CD4-positive, alpha-beta T cell treated with Interleukin-17A for 4 hours (primary cell): ENCODE measurements at places on chromosomes 2 and 18.

GRCh38 chr18:78408623-78409022, 571.0 kb upstream of the SALL3 start:
- DNase-seq, result no peak

GRCh38 chr2:197130318-197130717, 180.3 kb downstream of the ANKRD44 start:
- DNase-seq, result peak; percentile 34

DNA sequence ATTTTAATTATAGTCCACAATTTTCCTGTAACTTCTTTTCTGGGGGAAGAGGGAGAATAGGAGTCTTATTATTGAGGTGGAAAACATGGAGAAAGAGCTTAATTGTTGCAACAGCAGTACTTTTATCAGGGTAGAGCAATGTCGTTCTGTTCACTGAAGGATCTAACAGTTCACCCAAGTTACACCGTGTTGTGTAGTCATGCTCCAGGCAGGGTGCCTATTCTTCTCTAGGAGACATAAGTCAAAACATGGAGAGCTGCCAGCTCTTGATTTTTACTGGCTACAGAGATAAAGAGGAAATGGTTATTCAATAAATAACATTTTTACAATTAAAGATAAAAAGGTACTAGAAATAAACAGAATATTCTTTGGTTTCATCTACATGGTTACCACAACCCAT, 594.3 kb upstream of the NETO1 start:
- no peak for DNase-seq

- no peak for DNase-seq
Measured at GRCh38 chr2:154710685-154711084, 12.2 kb downstream of the KCNJ3 start.

DNA sequence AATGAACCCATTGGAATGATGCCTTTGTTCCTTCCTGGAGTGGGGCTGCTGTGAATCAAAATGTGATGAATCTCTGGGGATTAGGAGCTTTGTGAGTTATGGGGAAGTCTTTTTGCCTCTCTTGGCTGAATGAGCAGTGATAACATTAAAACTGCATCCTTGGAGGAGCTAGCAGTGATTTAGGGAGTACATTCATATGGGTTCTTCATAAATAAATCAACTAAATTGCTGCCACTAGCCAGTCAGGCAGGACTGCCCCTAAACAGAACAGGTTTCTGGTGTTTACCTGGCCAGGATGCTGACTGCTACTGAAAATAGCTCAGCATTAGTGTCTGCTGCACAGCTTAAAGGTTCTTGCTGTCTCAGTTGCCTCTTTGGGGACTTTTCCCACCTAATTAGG, 244.5 kb upstream of the MEX3C start:
- no peak for DNase-seq

- peak; percentile 81 for DNase-seq
Measured at GRCh38 chr2:112181571-112182290, 43.5 kb downstream of the FBLN7 start.

- no peak for DNase-seq
Measured at GRCh38 chr18:45932708-45933107, 34.4 kb downstream of the EPG5 start.

GRCh38 chr2:19725392-19725791, 176.4 kb downstream of the TTC32 start:
- DNase-seq, result no peak

DNA sequence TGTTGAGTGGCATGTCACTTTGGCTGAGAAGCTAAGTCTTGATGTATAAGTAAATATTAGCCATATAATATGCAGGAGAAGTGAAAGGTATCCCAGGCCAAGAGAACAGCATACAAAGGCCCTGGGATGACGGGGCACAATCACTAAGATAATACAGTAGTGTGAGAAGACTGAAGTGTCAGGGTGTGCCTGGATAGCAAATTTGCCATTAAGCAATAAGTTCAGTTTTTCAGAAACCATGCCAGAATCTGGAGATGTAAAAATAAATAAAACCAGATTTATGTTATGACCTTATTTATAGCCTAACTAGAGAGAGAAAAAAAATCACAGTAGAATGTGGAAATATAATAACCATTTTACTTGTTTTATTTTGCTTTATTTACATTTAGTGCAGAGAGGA, 1858.7 kb upstream of the CELF4 start:
- no peak for DNase-seq

DNA sequence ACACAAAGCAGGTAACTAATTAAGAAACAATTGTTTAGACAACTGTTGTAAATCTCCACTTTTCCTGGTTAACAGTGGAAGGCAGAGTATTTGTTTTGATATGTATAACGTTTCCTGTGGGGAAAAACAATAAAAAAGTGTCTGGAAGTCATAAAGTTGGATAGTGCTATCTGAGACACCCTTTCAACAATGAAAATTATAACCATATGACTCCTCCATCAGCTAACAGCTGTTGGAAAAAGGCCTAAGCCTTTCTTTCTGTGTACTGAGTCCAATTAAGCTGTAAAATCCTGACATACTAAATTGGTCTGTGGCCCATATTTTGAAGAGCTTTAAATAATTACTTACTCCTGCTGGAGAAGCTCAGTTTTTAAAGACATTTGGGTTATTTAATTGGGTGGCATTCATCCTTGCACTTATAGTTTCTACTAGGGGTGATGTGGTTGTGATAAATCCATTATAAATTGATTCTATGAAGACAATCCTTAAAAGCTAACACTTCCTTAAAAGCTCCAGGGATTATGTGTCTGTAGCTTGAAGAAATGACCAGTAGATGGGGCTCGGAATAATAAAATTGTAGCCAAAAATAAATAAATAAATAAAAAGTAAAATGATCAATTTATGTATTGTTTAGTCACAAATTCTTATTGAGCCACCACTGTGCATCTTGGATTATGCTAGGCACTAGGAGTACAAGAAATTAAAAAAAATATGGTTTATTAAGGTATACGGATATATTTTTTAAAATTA, 698.1 kb upstream of the NXPH2 start:
- no peak for DNase-seq

DNA sequence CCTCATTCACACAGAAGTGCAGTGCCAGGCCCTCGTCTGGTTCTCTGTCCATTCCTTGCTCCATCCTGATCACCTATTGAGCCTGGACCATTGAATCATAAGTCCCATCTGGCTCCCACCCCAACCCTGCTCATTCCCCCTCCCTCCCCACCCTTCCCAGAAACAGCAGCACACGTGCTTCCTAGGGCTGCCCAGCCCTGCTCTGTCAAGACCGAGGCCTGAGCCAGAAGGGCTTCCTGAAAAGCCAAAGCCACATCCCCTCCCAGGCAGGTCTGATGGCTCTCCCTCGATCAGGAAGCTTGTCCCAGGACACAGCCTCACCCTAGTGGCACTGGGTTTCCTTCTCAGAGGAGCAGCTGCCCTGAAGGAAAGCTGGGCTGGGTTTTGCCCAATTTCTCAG, 79.8 kb upstream of the FZD7 start:
- no peak for DNase-seq

DNA sequence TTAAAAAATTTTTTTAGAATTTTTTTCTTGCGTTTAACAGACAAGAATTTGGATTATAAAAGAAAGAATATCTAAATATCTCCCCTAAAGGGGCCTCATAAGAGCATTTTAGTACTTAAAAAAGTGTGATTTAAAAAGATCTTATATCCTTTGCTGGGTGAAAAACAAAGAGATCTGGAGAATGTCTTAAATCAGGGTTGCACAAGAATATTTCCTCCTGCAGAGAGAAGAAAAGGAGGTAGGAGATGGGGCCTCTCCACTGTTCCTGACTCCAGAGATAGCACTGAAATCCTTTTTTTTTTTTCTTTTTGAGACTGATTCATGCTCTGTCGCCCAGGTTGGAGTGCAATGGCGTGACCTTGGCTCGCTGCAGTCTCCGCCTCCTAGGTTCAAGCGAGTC, 68.5 kb upstream of the OSR1 start:
- DNase-seq, result no peak

- no peak for DNase-seq
Measured at GRCh38 chr2:102826904-102827303, 65.1 kb downstream of the TMEM182 start.

GRCh38 chr2:232328032-232328422, 50.5 kb upstream of the ALPP start:
- no peak for DNase-seq

DNA sequence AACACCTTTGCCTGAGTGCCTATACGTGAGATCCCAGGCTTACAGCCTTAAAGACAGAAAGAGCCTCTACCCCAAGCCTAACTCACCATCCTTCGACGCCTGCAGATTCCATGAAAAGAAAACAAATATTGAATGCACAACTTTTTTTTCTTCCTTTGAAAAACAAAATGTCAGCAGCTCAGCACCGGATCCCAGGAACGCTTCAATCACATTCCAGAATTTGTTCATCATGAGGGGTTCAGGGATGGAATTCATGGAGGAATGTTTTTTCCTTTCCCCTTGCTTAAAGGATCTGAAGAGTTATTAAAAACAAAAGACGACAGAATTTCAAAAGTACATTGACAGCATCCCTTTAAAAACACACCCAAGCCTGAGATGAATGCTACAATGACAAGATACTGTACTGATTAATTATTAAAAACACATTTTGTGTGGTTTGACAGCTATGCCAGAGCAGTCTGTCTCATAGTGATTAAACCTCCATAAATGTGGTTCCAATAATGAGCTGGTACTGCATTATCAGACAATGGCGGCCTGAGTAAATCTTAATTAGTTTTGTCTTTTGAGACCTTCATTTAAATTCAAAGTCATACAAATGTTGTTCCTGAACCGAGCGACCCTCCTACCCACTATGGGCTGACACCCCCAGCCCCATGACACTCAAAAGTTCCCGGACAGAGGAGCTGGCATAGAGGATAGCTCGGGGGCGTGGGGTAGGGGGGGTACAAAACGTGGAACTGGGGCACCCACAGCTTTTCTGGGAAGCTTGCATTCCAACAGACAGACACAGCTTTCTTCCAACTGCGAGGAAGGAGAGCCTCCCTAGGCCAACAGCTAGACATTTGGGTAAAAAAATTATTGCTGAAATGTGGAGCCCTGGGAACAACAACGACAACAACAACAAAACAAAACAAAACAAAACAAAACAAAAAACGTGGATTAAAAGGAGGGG, 227.5 kb downstream of the TTC32 start:
- DNase-seq, result no peak
